ENCODE measurements at places on chromosomes 4 and X.

DNA sequence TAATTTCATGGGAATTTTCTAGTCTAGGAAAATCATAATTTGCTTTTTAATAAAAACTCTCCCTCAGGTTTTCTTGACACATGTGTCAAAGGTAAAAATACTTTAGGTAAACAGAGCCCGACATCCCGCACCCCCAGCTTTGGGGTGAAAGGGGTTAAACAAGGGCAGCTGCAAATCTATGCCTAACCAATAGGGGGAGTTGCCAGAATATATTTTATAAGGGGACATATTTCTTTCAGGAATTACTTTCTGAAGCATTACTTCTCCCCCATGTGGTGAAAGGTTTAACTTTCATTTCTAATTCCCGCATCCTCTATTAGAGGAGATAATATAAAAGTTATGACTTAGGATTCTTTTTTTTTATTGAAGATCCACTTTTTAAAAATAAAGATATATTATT lies 53.9 kb upstream of the HEPH start:
- no peak overlapping the region for H3K4me3 ChIP-seq
- no peak for DNase-seq
- no peak overlapping the region for H3K27ac ChIP-seq

DNA sequence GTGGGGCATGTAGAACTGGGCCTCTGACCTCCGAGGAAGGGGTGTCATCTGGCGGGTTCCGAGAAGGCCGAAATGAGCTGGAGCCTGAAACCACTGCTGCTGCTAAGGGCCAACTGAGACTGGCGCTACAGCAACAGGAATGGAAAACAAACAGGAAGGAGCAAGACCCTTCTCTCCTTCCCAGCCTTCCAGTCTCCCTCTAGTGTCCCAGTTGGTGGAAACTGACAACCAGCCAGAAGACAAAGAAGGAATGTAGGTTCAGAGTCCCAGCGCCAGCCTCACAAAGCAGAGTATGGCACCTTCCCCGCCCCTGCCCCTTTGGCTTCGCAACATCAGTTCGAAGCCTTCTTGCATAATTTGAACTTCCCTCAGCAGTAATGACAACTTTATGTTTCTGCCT lies 24.4 kb upstream of the PDZD4 start:
- H3K27ac ChIP-seq: no peak overlapping the region
- no peaks in the 10 kb centered on the region for H3K4me1 ChIP-seq
- no peaks in the 10 kb centered on the region for H3K27me3 ChIP-seq
- no peaks in the 10 kb centered on the region for H3K36me3 ChIP-seq
- no peak overlapping the region for H3K4me3 ChIP-seq

- no peak overlapping the region for H3K4me3 ChIP-seq
- H3K27me3 ChIP-seq: no peaks in the 10 kb centered on the region
- H3K27ac ChIP-seq: no peak overlapping the region
- H3K4me1 ChIP-seq: no peaks in the 10 kb centered on the region
Measured at GRCh38 chr4:169765835-169766234, 8.1 kb upstream of the HPF1 start.

GRCh38 chr4:168667921-168668320 lies 171.1 kb downstream of the PALLD start:
- no peak for DNase-seq
- no peaks in the 10 kb centered on the region for H3K36me3 ChIP-seq
- no peaks in the 10 kb centered on the region for H3K4me1 ChIP-seq

- peaks cover 11% of the 10 kb centered on the region for H3K36me3 ChIP-seq
- no peak for DNase-seq
- H3K4me3 ChIP-seq: no peak overlapping the region
- H3K4me1 ChIP-seq: no peaks in the 10 kb centered on the region
Measured at GRCh38 chr4:51867689-51868448, 24.9 kb downstream of the DCUN1D4 start.

DNA sequence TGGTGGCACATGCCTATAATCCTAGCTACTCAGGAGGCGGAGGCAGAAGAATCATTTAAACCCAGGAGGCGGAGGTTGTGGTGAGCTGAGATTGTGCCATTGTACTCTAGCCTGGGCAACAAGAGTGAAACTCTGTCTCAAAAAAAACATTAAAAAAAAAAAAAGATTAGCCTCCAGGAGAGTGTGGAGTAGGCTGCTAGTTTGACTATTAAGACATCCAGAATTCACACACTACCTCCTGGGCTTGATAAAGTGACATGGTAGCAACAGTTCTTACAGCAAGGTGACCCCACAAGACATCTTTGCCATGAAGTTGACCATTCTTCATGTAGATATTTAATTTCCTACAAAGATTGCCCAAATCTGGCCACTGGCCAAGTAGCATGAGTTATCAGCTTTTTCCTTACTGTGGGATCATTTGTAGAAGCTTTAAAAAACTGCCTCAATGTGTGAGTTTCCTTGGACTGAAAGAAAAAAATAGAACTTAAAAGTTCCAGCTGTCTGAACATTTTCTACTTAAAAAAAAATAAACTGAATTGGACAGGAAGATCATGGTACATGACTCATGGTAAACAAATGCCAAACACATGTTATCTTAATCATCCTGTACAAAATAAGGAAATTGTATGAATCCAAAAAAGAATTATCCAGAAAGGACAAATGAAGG lies 35.3 kb upstream of the SPRY1 start:
- no peak overlapping the region for H3K4me3 ChIP-seq
- no peaks in the 10 kb centered on the region for H3K4me1 ChIP-seq
- DNase-seq: peak; percentile 86
- peak overlapping the region; percentile 62 for H3K27ac ChIP-seq
- no peaks in the 10 kb centered on the region for H3K27me3 ChIP-seq

DNA sequence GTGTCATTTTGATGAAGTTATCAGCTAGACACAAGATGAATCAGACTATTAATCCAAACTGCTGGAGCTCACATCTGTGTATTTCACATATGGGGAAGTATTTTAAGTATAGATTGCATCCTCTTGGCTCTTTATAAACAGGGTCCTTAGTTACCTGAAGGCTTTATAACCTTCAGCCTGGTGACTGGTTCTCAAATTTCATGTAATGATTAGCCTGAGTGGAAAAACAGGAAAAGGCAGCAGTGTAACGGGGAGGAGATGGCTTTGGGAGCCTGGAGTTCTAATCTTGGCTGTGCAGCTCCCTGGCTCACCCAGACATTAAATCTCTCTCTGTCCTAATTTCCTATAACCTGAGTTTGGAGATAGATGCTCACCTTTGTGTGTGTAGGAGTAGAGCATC lies 103.8 kb upstream of the HPF1 start:
- no peak overlapping the region for H3K27ac ChIP-seq
- H3K27me3 ChIP-seq: no peaks in the 10 kb centered on the region
- H3K4me1 ChIP-seq: no peaks in the 10 kb centered on the region
- H3K4me3 ChIP-seq: no peak overlapping the region

DNA sequence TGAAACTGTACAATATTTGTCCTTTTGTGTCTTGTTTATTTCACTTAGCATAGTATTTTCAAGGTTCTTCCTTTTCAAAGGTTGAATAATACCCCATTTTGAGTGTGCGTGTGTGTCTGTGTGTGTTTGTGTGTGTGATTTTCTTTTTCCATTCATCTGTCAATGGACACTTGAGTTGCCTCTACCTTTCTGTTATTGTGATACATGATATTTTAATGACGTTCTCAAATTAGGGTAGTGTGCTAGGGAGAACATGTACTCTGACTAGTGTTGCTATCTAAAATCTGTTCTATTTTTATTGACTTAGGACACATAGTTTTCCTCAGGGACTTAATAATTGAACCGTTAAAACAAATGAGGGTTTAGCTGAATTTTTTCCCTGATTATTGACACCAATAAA lies 9.9 kb downstream of the MMRN1 start:
- H3K4me1 ChIP-seq: no peaks in the 10 kb centered on the region
- H3K27ac ChIP-seq: no peak overlapping the region
- no peaks in the 10 kb centered on the region for H3K27me3 ChIP-seq

DNA sequence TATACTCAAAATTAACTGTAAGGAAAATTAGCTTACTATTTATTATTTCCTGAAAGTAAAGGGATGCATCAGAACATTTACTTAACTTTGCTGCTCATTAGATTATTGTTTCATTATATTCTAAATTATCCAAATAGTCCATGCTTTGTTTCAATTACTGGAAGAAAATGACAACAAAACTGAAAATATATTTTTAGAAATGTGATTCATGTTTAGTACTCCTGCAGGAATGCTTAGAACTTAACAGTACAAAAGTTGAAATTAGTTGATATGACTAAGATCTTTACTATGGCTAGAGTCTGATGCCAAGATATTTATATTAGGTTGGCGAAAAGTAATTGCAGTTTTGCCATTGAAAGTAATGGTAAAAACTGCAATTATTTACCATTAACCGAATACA lies 660.5 kb upstream of the PABPC4L start:
- no peaks in the 10 kb centered on the region for H3K27me3 ChIP-seq
- DNase-seq: peak; percentile 2
- H3K36me3 ChIP-seq: no peaks in the 10 kb centered on the region

DNA sequence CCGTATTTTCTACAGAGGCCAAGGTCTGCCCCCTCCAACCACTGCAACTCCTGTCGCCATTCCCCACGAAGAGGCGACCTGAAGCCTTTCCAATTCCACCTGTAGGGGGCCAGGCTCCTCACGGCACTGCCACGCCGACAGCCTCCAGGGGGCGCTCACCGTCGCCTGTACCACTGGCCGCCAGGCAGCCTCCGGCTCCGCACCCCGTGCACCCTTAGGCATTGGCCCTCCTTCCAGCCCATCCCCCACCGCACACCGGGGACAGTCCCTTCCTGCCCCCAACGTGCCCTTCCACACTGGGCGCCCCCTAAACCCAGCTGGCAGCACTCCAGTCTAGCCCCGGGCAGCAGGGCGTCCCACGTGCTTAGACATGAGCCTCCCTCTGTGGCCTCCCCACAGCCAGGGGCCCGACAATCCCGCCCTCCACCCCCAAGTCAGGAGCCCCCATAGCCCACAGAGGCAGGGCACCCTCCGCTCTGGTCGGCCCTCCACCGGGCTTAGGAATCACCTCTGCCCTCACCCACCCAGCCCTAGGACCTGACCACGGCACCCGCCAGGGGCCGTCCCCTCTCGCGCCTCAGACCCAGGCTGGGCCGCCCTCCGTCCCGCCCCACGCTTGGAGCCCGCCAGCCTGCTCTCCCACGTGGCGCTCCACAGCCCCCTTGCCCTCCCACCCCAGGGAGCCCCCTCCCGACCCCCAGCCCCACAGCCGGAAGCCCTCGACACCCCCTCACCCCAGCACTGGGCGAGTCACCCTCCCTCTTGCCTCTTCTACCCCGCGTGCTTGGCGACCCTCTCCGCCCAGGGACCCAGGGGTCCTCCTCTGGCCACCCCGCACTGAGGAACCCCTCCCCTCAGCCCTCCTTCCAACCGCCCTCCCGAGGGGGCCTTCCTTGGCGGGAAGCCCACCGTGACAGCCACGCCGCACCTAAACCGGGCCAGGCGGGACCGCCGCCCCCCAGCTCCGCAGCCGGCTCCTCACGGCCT lies 711 bp downstream of the PNMA6E start:
- H3K36me3 ChIP-seq: no peaks in the 10 kb centered on the region
- H3K4me3 ChIP-seq: no peak overlapping the region
- no peaks in the 10 kb centered on the region for H3K4me1 ChIP-seq
- no peak overlapping the region for H3K27ac ChIP-seq

DNA sequence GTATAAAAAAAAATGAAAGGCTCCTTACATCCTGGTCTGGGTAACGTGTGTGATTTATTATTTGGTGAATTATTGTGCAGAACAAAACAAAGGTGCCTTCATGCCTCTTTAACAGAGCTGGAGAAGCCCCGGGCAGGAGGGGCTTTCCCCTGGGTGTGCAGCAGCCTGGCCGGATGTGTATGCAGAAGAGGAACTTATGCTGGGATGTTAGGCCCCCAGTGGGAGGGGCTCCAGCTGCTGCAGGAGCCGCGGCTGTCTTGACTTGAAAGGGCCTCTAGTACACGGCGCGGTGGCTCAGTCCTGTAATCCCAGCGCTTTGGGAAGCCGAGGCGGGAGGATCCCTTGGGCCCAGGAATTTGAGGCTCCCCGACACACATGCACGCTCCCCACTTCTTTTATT lies 16.0 kb downstream of the CCNQ start:
- H3K36me3 ChIP-seq: no peaks in the 10 kb centered on the region
- no peak overlapping the region for H3K27ac ChIP-seq
- no peaks in the 10 kb centered on the region for H3K27me3 ChIP-seq
- peak; percentile 16 for DNase-seq
- no peaks in the 10 kb centered on the region for H3K4me1 ChIP-seq
- no peak overlapping the region for H3K4me3 ChIP-seq

GRCh38 chr4:112765317-112765974 lies 128.5 kb downstream of the LARP7 start:
- no peaks in the 10 kb centered on the region for H3K36me3 ChIP-seq
- H3K4me1 ChIP-seq: no peaks in the 10 kb centered on the region
- no peak overlapping the region for H3K27ac ChIP-seq
- no peaks in the 10 kb centered on the region for H3K27me3 ChIP-seq
- no peak overlapping the region for H3K4me3 ChIP-seq
- DNase-seq: peak; percentile 12

DNA sequence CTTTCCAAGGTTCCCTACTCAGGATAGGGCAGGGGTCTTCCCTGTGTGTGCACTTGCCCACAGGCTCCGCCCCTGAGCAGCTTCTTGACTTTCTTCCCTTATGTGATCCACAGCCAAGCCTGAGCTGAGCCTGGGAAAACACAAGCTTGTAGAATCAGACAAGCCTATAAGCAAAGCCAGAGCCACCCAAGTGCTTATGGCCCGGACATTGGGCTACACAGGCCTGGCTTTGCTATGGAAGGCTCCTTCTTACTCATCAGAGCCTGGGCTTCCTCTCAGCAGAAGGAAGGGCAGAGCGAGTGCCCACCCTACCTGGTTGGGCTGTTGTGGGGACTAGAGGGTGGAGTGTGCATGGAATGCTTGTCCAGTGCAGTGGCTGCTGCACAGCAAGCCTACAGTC lies 1.3 kb upstream of the TNIP2 start:
- peaks cover 4% of the 10 kb centered on the region for H3K4me1 ChIP-seq
- DNase-seq: no peak
- H3K36me3 ChIP-seq: peaks cover 3% of the 10 kb centered on the region

DNA sequence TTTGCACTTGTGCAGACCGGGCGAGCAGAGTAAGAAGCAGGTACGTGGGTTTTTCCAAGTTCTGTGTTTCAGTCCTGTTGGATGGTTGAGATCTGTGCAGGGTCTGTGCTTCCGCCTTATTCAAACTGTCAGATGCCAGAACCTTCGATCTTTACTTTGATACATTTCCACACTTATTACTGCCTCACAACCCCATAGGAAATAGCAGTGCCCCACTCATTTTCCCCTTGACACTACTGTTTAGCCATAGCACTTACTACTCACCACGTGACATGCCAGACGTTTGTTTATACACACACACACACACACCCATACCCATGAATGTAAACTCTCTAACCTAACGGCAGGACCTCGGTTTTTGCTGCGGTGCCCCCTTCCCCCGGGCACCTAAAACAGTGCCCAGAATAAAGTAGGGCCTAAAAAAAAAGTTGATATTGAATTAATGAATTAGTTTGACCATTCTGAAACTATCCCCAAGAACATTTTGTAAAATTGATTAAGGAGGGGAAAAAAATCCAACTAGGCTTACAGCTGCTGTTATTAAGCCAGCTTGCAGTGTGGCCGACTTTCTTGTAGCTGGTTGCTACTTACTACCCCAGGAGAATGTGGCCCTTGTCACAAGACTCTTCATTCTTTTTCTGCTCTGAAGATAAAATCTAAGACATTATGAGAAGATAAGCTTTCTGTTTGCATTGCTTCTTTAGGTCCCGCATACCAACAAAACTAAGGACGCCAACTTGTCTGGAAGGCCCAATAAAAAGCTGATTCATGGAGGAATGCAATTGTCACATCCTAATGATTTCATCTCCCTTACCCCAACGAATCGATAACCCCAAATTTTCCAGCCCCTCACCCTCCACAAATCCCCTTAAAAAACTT lies 704 bp upstream of the SEPSECS start:
- peaks cover 2% of the 10 kb centered on the region for H3K4me1 ChIP-seq
- H3K27me3 ChIP-seq: no peaks in the 10 kb centered on the region
- peak overlapping the region; percentile 91 for H3K27ac ChIP-seq
- DNase-seq: peak; percentile 40
- H3K4me3 ChIP-seq: peak overlapping the region; percentile 92
